ENCODE measurements at places on chromosomes 1 and 21.

- no peak for DNase-seq
Observed at GRCh38 chr1:213623862-213624261, 363.9 kb upstream of the PROX1 start.

- DNase-seq = no peak
Observed at GRCh38 chr1:3672231-3672970, 20.1 kb downstream of the TP73 start.

- DNase-seq = no peak
Observed at GRCh38 chr1:36988741-36989193, 45.5 kb downstream of the GRIK3 start.

DNA sequence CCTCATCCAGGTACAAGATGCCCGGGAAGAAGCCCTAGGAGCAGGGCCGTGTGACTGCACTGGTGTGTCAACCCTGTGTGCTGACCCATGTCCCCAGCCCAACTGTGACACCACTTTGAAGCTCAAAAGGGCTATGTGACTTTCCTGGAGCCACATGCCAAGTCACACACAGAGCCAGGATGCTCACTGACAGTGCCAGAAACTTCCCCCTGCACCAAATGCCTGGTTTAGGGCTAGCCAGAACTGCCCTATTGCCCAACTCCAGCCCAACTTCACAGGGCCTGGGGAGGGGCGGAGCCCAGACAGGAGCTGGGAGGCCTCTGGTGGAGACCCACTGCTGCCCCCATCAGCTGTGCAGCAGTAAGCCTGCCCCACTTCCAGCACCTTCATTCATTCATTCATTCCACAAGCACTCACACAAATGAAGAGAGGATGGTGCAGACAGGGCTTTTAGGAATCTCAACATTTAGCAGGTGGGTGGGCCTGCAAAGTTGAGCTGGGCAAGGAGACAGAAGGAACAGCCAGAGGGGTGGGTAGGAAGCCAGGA lies 36.7 kb downstream of the KCNQ4 start:
- no peak for DNase-seq

- peak; percentile 80 for DNase-seq
Observed at GRCh38 chr1:9129266-9130041, 552 bp upstream of the GPR157 start.

GRCh38 chr1:114024049-114024448 lies 44.8 kb downstream of the OLFML3 start:
- DNase-seq = peak; percentile 12

DNA sequence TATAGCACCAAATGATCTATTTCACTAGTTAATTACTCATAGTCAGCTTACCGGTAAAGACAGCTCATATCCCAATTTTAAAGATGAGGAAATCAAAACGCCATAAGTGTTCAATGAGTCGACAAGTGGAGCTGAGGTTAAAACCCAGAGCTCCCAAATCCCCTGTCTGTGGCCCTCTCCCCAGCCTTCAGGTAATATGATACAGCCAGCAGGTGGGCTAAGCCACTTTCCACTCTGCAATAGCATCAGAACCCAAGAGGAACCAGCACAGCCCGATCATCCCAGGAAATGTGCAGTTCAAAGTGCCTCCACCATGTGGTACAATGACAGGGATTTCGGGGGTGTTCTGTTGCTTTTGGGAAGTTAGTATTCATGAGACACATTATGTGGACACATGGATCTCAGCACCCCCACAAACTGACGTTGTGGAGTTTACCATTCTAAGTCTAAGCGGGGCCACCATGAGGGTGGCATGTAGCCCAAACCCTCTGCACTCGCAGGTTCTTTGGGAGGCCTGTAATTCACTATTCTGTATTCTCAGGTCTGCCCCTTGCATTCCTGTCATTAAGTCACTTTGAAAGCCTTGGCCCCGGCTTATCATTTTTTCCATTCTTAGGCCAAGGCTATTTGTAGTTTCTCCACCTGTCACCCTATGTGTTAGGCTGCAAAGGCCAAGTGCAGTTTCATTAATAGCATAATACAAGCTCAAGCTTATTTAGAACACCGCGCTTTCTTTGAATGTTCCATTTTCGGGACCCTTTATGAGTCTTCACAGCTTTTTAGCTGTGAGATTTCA lies 26.3 kb upstream of the ACTN2 start:
- DNase-seq = no peak

- no peak for DNase-seq
Observed at GRCh38 chr1:75870951-75871350, 61.3 kb downstream of the ASB17 start.

DNA sequence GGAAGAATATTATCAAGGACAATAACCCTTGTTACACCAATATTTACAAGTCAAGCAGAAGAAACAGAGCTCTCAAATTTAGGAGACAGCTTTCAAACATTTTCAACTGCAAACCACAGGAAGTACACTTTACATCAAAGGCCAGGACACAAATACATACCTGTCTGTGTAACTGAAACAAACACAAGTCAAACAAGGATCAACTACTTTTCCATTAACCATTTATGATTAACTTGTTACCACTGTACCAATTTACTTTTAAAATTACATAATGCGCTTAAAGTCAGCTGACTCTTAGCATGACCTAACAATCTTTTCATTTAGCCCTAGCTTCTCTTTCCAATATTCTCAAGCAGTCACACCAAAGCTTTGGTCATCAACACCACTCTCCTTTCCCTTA lies 43.5 kb downstream of the TRIM33 start:
- no peak for DNase-seq

GRCh38 chr1:1597275-1597930 lies 2.5 kb downstream of the FNDC10 start:
- peak; percentile 63 for DNase-seq

GRCh38 chr1:184851822-184852746 lies 97.4 kb upstream of the EDEM3 start:
- DNase-seq = no peak

- no peak for DNase-seq
Observed at GRCh38 chr1:243725846-243726245, 124.2 kb downstream of the AKT3 start.

- DNase-seq = peak; percentile 20
Observed at GRCh38 chr1:115867216-115867615, 26.3 kb upstream of the NHLH2 start.

DNA sequence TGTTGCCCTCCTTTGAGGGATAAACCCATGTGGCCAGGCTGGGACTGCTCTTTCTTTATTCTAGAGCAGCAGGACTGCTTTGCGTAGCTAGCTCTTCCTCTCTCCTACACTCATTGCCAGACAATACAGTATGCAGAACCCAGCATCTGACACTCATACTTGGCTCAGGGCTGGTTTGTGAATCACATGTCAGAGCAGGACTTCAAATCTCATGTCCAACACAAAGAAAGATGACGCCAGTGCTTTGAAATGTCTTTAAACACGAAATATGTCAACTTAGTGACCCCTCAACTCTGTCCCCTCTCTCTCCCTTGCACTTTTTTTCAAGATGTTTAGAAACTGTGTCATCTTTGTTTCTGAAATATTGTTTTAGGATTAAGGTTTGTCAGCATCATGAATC lies 135.0 kb downstream of the TGFB2 start:
- peak; percentile 95 for DNase-seq

GRCh38 chr1:70768216-70768615 lies 279.4 kb downstream of the PTGER3 start:
- DNase-seq = no peak

DNA sequence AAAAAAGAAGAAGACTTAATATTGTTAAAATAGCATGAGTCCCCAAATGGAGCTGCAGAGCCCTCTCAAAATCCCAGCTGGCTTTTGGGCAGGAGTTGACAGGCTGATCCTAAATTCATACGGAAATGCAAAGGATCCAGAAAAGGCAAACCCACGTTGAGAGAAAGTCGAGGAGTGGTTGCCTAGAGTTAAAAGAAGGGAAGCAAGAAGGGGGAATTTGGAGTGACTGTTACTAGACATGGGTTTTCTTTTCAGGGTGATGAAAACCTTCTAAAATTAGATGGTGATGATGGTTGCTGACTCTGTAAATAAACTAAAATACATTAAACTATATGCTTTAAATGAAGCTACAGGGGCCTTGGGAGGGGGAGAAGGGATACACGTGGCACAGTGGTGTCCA lies 1.6 kb downstream of the DNMT3L start:
- DNase-seq = no peak

- no peak for DNase-seq
Observed at GRCh38 chr1:79819140-79819539, 812.6 kb upstream of the ADGRL4 start.

- DNase-seq = no peak
Observed at GRCh38 chr21:46111857-46112724, 14.2 kb downstream of the COL6A2 start.

DNA sequence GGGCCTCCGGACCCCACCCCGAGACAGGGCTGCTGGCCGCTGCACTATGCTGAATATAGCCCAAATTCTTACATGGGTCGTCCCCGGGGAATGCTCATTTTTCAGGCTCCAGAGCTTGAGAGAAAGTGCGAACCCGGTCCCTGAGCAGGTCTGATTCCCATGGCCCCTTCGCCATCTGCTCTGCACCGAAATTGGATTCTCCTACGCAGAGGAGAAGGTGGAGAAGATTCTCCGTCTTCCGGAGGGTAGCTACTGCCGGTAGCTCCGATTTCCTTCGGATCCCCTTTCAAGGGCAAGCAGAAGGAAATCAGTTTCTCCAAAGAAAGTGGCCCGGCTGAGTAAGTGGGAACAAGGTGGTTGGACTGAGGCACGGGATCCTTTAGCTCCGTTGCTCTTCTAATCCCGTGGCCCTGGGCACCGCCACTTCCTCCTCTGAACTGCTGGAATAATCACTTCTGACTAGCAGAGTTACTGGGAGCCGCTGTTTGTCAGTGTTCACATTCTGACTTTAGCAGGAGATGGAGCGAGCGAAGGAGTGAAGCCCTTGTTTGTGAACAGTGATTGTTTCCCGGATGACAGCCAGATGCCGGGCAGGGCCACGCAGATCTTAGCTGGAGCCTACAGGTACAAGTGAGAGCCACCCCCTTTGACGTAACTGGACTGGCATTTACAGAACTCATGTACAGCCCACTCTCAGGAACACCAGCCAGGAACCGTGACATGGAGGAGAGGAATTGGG lies 1.1 kb upstream of the ZNF496 start:
- DNase-seq = peak; percentile 60

- DNase-seq = no peak
Observed at GRCh38 chr1:90717356-90717664, 208 bp upstream of the BARHL2 start.

- no peak for DNase-seq
Observed at GRCh38 chr1:227191607-227192006, 126.7 kb downstream of the CDC42BPA start.

- DNase-seq = no peak
Observed at GRCh38 chr1:116203920-116204319, 92.7 kb downstream of the MAB21L3 start.

DNA sequence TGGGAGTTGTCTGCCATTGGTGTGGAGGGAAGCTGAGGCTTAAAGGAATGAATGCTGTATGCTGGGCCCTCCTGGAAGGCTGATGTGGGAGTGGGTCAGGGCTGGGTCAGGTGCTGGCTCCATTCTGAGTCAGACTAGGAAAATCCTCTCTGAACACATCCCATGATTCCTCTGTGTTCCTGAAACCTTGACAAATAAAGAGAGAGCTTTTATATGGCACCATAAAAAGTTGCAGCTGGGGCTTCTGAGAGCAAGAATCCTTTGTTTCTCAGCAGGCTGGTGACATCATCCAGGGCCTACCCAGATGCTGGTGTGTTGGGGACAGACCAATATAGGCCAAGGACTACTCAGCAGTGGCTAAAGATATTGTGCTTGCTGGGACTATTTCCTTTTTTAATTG lies 27.8 kb upstream of the NFASC start:
- DNase-seq = peak; percentile 34

DNA sequence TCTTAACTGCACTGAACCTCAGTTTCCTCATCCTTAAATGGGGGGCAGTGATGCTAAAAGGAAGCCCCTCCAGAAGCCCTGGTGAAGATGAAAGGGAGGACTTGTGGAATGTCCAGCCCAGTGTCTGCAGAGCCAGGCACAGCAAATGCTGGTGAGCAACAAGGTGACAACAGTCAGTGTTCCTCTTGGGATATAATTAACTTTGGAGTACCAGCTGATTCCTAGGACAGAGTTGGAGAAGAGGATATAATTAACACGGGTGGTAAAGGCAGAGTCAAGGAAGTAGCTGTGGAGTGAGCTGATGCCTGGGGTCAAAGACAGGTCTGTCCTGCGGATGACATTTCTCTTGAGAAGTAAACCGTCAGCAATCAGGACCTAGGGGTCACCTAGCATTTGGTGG lies 60.7 kb upstream of the MRPS6 start:
- DNase-seq = no peak

- DNase-seq = peak; percentile 32
Observed at GRCh38 chr1:21539933-21540332, 30.7 kb downstream of the ALPL start.

GRCh38 chr1:8394456-8395321 lies 76.8 kb downstream of the SLC45A1 start:
- DNase-seq = peak; percentile 88

Data from GM23248 (cell line).